ENCODE measurements at places on chromosomes 11 and 22. TPM values are rescaled to one million over a fixed set of nuclear protein-coding genes. Genes with fewer than 3 reads are reported as not detected.
A peak's percentile ranks its signal among the peaks of the same experiment; 100 is the strongest.

- DNase-seq = peak; percentile 89
Measured at GRCh38 chr11:76243193-76243956, 37.1 kb upstream of the WNT11 start.

The CYP2D6 gene
- 1.0 TPM for total RNA-seq

The GRIK4 gene
- total RNA-seq = 1.0 TPM

DNA sequence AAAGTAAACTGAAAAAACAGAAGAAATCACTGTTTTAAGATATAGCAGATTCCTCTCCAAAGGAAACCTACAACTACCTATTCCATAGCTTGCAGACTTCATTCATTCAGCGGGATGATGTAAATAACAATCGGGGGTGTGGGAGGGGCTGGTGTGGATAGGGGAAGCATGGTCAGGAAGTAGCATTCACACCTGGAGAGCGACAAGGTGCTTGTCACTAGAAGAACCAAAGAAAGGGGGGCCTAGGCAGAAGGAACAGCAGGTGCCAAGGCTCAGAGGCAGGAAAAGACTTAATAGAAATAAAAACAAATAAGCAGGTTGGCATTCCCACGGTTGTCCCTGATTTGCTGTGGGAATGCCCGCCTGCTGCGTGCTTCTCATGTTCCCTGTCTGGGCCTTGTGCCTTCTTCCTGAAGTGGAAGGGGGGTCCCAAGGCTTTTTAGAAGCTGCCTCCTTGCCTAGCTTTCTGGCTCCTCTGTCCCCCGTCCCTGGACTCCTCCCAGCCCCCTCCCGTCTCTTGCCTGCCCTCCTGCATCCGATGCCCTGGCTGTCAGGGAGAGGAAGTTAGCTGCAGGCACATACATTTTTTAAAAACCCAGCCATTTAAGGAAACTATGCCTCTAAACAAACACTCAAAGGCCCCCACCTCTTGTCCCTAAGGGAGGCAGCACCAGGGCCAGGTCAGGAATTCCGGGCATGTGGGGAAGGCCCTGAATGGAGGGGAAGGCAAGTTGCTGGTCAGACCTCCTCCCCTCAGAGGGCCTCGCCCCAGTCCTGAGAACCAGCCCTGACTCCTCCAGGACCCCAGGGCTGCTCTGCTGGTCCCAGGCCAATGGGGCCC lies 54.7 kb upstream of the PRDM11 start:
- DNase-seq = peak; percentile 80

- DNase-seq = peak; percentile 40
Measured at GRCh38 chr11:9002920-9003572, 755 bp downstream of the NRIP3 start.

DNA sequence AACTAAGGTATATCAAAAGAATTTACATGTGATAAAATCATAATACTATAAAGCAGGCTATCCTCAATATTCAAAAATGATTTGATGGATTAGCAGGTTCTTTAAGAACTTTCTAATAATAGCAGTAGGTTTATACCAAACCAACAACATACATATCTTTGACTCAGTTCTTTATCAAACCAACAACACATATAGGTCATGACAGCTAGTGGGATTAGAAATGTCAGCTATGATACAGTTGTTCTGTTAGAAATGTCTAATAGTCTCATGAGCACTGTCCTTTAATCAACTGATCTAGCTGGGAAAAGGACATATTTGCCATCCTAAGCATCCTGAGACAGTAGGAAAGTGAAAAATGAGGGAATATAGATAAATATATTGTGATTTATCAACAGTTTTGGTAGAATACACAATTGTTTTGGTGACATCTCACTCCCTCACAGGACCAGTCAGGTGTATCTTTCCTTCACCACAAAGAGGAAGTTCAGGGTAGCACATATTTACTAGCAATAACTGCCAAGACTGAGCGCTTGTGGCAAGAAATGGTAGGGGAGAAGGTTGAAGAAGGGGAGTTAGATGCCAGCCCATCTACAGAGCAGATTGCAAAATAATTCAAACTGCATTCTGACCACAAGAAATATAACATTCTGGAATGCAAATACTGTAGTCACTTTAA lies 90.8 kb upstream of the APOA1 start:
- no peak for DNase-seq

DNA sequence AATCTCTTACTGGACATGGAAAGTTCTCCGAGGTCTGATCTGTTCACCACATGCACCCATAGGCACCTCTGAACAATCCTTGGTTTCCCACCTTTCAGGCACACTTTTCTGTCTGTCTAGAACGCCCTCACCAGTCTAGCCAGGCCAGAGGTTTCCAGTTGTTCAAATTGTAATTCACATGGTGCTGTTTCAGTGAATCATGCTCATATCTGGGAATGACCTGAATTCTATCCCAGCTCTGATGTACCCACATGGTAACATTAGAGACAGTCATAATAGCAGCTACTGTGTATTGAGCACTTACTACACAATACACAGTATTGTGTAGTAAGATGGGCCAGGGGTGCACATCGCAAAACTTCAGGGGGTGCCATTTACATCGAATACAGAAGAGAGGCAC lies 138.2 kb downstream of the COMMD9 start:
- DNase-seq = no peak

DNA sequence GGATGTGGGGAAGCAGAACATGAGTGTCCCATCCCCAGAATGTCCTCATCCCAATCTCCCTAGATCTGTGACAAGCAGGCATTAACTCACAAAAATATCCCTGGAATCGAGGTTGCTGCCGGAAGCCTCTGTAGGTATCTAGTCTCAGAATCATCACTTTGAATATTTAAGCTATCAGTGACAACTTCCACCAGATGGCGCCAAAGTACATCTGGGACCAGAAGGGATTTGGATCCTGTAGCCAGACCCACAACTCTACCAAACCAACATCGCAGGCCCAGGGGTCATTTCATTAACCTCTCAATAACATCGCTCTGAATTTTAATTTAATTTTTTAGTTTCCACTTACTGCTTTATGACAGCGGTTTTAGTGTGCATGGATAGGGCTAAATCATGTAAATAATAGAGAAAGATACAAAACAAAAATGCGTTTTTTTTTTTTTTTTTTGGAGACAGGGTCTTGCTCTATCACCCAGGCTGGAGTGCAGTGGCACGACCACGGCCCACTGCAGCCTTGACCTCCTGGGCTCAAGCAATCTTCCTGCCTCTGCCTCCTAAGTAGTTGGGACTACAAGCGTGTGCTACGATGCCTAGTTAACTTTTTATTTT lies 1.1 kb upstream of the EXT2 start:
- DNase-seq = peak; percentile 85

DNA sequence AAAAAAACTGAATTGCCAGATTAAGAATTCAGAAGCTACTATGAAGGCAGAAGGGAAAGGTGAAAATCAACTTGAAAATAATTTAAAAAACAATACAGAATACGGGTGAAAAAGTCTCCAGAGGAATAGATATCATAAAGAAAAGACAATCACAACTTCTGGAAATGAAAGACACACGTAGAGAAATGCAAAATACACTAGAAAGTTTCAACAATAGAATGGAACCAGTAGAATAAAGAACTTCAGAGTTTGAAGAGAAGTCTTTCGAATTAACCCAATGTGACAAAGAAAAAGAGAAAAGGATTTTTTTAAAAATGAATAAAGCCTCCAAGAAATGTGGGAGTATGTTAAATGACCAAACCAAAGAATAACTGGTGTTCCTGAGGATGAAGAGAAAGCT lies 263.8 kb upstream of the FAT3 start:
- DNase-seq = no peak

The CCDC15 gene
- 1.2 TPM for total RNA-seq

DNA sequence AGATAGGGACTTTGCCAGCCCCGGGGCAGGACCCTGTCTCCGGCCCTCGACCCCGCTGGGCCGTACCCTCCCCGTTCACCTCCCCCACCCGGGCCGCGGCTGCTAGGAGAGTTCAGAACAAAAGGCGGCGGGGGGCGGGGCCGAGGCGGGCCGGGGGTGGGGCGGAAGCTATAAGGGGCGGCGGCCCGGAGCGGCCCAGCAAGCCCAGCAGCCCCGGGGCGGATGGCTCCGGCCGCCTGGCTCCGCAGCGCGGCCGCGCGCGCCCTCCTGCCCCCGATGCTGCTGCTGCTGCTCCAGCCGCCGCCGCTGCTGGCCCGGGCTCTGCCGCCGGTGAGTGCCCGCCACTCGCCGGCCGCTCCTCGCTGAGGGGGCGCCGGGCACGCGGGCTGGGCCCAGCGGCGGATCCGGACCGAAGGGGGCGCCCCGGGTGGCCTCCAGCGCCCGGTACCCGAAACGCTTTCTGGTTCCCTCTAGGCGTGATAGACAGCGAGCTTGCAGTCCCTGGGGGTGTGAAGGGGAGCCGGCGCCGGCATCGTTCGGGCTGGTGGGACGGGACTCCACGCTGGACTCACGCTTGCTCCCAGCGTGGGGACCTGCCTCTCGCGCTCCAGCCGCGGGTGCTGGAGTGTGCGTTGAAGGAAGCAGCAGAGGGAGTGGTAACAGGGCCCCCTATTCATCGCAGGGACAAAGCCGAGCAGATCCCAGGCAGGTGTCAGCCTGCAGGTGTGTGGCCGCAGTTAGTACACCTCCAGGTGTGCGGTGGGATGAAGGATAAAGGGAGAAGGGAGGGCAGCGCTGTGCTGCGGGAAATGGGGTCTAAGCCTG lies at the start of gene MMP11:
TSS of gene MMP11 (plus strand) at position 201 of the 825 bp plus-strand sequence. CDS start at position 223, 22 bp downstream.
- peak; percentile 96 for DNase-seq

DNA sequence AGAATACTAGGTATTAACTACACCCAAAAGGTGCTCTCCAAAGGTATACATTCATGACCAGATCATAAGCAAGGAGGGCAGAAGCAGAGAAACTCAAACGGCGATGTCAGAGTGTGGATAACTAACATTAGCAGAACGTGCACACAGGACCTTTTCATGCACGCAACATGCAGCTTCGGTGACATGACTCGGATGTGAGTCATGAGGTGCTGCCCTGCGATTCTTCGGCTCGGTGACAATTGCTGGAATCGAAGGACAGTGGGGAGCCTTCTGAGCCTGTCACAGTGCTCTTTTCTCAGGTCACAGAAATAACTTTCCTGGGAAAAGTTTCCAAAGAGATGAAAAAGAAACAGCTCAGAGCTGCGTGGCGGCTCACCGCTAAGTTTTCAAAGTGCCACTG lies 418.5 kb upstream of the SYN3 start:
- DNase-seq = no peak

The OR6A2 gene
- total RNA-seq = 0.07 TPM

DNA sequence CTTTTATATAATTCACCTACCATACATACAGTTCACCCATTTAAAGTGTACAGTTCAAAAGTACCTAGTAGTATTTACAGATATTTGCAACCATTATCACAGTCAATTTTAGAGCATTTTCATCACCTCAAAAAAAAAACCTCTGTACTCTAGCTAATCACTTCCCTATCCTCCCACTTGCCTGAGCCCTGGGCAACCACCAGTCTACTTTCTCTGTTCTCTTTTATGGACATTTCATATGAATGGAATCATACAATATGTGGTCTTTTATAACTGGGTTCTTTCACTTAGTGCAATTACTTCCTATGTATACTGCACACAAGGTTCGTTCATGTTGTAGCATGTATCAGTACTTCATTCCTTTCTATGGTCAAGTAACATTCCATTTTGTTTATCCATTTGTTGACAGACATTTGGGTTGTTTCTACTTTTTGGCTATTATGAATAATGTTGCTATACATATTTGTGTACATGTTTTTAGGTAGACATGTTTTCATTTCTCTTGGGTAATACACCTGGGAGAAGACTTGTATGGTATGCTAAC lies 17.8 kb upstream of the NEU3 start:
- DNase-seq = no peak

The CTR9 gene
- total RNA-seq = 21.5 TPM

- DNase-seq = peak; percentile 72
Measured at GRCh38 chr22:19745155-19746101, 15.2 kb upstream of the TBX1 start.

DNA sequence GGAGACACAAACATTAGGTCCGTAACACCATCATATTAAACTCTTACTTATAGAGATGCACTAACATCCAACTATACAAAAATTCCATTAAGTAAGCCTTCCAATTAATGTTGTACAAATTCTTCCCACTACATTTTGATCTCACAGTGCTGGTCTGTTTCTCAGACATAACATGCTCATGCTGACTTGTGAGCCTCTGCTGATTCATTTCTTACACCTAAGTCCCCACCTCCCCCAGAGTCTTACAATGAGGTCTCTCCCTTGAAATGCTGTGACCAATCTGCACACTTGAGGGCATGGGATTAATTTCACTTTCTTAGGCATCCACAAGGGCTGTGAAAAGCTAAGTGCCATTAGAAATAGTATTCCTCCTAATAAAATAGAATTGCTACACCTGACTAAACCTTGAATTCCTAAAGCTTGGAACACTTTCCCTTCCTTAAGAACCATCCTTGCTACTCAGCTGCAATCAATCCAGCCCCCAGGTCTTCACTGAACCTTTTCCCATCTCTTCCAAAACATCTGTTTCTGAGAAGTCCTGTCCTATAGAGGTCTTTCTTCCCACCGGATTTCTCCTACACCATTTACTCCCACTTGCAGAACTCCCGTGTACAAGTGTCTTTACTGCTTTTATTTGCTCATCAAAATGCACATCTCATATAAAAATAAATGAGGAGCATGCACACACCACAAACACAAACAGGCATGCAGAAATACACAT lies 2.0 kb downstream of the HBG1 start:
- DNase-seq = no peak

DNA sequence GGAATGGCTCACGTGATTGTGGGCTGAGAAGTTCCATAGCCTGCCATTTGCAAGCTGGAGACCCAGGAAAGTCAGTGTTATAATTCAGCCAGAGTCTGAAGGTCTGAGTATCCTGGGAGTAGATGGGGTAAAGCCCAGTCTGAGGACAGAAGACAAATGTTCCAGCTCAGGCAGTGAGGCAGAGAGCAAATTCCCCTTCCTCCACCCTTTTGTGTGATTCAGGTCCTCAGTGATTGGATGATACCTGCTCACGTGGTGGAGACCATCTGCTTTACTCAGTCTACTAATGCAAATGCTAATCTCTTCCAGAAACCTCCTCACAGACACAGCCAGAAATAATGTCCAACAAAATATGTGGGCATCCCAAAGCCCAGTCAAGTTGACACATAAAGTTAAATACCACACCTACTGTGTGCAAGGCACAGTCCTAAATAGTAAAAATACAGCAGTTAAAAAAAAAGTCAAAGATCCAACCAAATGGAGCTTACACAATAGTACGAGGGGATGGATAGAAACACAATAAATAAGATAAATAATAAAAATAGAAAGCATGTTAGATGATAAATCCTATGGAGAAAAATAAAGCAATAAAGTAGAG lies 13.2 kb upstream of the APOL6 start:
- DNase-seq = peak; percentile 8

DNA sequence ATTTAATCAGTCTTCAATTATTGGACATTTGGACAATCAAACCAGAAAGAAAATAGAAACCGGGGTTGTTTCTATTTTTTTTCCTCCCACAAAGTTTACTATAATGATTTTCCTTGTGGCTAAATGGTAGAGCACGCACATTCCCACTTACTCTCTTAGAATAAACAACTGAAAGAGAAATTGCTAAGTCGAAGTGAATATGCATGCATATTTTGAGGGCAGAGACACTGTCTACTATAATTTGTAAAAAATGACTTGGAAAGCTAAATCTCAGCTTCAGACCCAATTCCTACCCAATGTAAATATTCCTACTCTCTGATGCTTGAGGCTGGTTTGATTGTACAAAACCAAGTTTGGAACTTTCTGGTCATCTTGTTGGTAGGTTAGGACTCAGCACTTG lies 66.7 kb upstream of the PAX6 start:
- DNase-seq = no peak

The CBLIF gene
- total RNA-seq = not detected

- no peak for DNase-seq
Measured at GRCh38 chr11:47861728-47862127, 13.6 kb upstream of the NUP160 start.

- no peak for DNase-seq
Measured at GRCh38 chr11:30414244-30414643, 91.3 kb downstream of the ARL14EP start.

The SAA4 gene
- total RNA-seq = not detected
